A673 (cell line): ENCODE measurements at places on chromosomes 5 and 9.
A peak's percentile ranks its signal among the peaks of the same experiment; 100 is the strongest.

- no peak for DNase-seq
Observed at GRCh38 chr5:179802207-179802883, 4.3 kb downstream of the MGAT4B start.

DNA sequence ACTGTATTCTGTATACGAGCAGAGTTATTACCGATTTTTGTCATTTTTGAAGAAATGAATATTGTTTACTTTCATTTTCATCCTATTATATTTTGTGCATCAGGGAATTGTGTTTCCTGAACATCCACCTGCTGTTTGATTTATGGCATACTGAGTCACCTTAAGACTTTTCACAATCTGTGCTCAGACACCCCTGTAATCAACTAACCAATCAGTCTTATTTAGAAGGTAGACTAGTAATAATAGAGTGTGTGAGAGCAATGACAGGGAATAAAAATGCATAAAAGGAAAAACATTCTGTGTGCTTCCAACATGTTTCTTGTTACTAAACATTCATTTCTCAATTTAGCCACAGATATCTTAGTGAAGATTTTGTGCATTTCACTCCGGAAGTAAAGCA lies 1413.6 kb upstream of the ACO1 start:
- DNase-seq: no peak

DNA sequence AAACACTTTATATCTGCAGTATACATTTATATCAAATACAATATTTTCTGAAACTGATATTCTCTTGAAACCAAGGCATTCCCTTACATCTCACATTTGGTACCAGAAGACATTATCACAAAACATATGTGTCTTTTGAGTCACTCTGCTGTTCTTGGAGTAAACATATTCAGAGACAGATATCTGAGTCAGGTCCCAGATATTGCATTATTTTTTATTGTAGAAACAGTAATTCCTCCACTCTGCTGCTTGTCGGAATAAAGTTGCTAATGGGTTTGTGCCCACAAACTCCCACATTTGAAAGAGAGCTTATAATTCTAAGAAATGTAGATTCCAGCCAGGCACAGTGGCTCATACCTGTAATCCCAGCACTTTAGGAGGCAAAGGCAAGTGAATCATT lies 261.1 kb upstream of the DAPK1 start:
- no peak for DNase-seq

DNA sequence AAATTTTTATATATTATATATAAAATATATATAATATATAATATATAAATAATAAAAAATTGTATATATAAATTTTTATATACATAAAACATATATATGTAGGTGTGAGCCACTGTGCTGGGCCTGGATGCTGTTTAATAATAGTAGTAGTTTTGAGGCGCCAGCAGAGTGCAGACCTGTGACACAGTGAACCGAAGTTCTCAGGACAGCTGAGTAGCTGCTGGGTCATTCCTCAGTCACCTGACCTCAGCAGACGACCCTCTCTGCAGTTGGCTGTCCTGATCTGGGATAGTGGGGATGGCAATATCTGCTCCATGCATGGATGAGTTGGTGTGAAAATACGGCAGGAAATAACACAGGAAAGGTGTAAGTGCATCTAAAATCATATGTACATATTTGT lies 3.3 kb upstream of the SNX18 start:
- peak; percentile 38 for DNase-seq

- no peak for DNase-seq
Observed at GRCh38 chr5:61270510-61271165, 61.4 kb upstream of the ZSWIM6 start.

GRCh38 chr5:67215519-67216471 lies 19.2 kb upstream of the CD180 start:
- no peak for DNase-seq

GRCh38 chr5:159552751-159553150 lies 222.5 kb upstream of the IL12B start:
- no peak for DNase-seq

GRCh38 chr9:14838701-14839100 lies 71.5 kb downstream of the FREM1 start:
- DNase-seq: no peak

- DNase-seq: no peak
Observed at GRCh38 chr5:65815161-65815560, 93.2 kb downstream of the NLN start.

DNA sequence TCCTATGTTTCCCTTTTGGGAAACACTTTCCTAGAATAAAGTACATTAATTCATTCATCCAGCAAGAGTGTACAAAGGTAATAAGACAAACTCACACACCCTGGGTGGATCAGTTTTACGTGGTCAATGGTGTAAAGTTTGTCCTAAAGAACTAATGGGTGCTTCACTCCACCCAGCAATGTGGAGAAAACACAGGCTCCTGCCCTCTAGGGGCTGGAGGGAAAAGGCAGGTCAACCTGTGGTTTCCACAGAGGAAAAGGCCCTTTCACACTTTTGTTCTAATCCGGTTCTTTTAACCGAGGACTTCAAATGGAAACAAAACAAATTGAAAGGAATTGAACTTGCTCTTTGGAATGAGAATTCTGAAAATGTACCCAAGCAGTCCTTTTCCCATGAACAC lies 80.9 kb upstream of the SPOCK1 start:
- DNase-seq: no peak

DNA sequence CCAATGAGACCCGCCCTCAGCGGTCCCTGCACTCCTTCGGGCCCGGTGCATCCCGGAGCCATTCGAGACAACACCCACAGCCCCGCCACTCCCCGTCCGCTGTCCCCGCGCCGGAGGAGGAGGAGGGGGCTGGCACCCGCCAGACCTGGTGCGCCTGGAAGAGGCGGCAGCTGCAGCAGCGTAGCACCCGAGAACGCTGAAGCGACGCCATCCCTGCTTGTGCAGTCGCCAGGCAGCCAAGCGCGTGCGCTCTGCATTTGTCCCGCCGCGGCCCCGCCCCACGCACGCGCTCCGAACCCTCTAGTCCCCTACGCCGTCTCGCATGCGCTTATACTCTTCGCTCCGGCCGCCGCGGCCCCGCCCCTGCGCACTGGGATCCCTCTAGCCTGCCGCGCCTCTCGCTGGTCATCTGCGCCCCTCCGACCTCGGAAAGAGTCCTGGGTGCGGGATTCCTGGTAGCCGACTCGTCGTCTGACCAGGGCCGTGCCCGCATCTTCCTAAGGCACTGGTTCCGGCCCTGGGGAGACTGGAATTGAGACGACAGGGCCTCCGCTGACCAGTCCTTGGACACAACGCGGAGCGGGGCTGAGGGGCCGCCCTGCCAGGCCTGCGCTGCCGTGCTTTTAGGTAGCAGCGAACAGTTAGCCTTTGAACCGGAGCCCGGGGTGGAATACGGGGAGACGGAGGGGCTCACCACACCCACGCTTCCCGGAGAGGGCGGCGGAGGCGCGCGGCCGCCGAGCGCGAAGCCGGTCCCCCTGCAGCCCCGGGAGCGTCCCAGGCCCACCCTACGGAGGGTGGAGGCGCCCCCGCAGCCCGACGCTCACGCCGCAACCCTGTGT lies at the start of gene MRNIP:
Gene MRNIP, minus strand, starts transcription at position 232 of the 842 bp plus-strand sequence. Its CDS starts 21 bp downstream, at position 211.
- peak; percentile 95 for DNase-seq

DNA sequence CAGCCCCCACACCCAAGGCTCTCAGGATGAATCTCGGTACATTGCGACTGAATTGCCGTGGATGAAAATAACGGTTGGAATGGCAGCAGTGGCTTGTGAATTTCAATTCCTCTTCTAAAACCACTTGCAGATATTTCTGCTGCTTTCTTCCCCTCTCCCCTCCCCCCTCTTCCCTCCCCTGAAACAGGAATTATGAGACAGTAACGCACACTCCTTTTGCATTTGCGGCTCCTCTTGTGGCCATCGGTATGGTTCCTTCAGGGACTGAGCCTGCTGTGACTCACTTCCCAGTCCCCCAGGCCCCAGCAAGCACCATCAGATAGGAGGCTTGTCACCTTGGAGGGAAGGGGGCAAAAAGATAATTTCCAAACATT lies 9.7 kb downstream of the DCANP1 start:
- DNase-seq: no peak

DNA sequence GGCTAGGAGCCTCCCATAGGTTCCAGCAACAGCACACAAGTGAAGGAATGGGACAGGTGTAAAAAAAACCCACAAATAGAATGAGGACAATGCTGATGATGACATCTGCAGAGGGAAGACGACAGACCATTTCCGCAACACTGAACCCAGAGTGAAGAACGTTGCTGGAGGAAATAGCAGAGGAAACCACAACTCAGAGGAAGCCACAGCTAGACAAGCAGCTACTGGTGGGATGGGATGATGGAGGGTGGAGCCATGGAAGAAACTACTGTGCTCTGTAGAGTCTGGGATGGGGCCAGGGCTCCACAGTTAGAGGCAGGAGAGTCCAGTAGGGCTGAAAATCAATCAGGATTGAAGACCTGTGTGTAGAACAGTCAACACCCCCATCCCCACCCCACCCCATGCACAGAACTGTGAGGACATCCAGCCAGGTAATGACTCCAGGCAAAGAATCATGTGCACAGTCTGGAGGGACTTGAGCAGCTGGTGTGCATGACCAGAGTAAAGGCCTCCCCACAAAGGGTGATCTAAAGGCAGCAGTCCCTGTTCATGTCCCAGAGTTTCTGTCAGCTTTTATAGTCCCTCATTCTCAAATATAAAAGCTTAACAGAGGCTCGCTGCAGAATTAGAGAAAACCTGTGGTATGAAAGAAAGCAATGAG lies 65.2 kb upstream of the SPIN1 start:
- DNase-seq: no peak

DNA sequence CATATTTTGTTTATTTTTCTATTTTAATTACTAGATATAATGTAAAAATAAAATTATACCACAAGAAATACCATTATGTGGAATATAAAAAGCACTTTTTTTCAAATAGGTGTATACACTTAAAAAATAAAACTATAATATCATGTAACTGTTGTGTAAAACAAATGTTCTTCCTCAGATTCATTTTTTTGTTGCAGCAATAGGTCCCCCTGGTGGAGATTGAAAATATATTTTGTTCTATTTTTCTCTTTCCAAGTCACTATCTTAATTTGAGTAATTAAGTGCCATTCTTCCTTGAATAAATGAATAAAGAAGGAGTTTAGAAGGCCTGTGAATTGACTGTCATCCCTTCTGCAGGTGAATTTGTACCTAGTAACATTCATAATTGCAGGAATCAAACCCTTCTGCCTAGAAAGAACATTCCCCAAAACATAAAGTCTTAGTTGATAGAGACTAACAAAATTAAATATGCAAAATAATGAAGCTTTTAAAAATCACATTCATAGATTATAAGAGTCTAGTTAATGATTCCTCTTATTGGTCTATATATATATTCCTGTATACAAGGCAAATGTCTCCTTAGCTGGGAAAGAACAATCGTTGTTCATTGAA lies 23.4 kb downstream of the CETN3 start:
- peak; percentile 50 for DNase-seq

GRCh38 chr5:90174236-90174635 lies 235.3 kb downstream of the CETN3 start:
- no peak for DNase-seq

GRCh38 chr5:73822989-73823339 lies 197.0 kb downstream of the ARHGEF28 start:
- no peak for DNase-seq

DNA sequence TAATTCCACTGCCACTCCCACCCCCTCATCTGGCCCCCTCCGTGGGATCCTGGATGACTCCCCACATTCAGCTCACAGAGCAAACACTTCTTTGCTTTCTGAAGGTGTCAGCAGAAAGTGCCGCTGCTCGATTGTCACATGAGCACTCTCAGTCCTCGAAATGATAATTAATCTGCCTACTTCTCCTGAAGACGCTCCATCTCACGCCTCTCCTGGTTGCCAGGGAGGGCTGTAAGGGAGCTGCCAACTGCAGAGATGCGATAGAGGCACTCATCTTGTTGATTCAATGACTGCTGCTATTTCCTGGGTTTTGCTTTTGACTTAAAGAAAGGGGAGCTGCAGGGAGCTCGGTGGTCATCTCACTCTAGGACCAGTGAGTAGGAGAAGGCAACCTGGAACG lies 206.5 kb downstream of the DAB2IP start:
- no peak for DNase-seq

DNA sequence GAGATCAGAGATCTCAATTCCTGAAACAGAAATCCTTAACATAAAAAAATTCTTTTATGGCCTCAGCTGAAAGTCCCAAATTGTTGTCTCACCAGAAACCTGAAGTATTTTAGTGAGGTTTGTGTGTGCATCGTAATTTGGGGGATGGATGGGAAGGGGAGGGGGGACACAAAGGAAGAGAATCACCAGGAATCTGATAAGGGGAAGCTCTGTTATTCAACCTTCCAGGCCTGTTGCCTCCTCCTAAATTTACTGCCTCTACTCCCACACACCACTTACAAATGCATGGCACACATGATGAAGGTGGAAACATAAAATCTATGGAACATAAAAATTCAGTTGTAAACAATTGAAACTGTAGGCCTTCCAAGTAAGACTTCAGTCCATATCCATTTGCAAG lies 97.7 kb downstream of the NPR3 start:
- DNase-seq: no peak

GRCh38 chr9:89731262-89732182 lies 126.7 kb downstream of the GADD45G start:
- no peak for DNase-seq

GRCh38 chr5:122118356-122118948 lies 10.9 kb upstream of the ZNF474 start:
- no peak for DNase-seq

DNA sequence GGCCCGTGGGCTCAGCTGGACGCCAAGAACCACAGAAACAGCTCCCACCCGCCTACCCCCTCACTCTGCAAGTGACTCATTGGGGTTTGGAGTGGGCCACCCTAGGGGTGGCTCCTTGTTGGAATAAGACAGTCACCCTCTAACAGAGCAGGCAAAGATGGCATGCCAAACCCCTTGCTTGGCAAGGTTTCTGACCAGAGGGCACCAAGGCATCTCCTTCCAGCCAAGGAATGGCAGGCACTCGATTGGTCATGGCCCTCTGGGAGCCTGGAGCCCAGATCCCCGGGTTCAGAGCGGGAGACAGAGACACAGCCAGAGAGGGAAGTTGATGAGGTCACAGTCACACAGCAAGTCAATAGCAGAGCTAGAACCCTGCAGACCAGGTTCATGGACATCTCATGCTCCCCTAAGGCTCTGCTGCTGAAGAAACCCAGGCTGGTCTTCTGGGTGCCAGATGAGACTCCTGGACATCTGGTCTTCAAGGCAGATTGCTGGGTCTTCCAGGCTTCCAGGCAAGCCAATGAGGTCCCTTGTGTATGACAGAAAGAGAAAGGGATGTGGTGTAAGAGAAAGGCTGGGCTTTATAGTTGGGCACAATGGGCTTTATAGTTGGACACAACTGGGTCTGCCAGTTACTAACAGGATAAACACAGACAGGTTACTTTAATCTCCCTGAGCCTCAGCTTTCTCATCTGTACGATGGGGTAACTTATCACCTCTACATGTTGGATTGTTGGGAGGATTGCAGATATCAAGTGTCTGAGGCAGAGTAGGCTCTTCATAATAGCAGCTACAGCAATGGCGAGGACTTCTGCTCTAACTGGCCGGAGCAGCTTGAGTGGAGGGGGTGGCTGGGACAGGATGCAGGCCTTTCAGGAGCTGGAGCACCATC lies 23.3 kb upstream of the KIF12 start:
- no peak for DNase-seq

- DNase-seq: no peak
Observed at GRCh38 chr5:91159647-91160046, 223.5 kb downstream of the ARRDC3 start.
